ENCODE measurements at places on chromosomes 2 and 18. TPM values are rescaled to one million over a fixed set of nuclear protein-coding genes. Genes with fewer than 3 reads are reported as not detected.

- no peak for DNase-seq
- H3K36me3 ChIP-seq = peaks cover 20% of the 10 kb centered on the region
Measured at GRCh38 chr2:25479761-25480160, 138.0 kb upstream of the DNMT3A start.

TGFA gene
- total RNA-seq = 2.9 TPM

DNA sequence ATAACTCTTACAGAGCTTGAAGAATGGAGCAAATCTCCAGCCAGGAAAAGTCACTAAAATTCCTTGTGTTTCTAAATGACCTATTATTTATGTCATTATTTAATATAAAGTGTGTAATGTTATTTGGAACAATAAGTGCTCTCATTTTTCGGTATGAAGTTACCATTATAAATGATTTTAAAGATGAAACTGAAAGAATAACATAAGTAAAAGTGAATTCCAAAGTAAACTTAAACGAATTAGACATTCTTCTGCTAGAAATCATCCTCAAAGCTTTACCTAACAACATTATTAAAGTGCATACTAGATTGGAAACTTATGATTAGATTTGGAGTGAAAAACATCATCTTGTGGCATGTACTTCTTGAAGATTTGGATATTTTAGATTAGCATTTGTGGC is 897.2 kb upstream of the CDH2 start:
- no peaks in the 10 kb centered on the region for H3K4me1 ChIP-seq
- H3K27ac ChIP-seq = no peak overlapping the region
- DNase-seq = no peak
- H3K36me3 ChIP-seq = no peaks in the 10 kb centered on the region
- H3K27me3 ChIP-seq = no peaks in the 10 kb centered on the region

DNA sequence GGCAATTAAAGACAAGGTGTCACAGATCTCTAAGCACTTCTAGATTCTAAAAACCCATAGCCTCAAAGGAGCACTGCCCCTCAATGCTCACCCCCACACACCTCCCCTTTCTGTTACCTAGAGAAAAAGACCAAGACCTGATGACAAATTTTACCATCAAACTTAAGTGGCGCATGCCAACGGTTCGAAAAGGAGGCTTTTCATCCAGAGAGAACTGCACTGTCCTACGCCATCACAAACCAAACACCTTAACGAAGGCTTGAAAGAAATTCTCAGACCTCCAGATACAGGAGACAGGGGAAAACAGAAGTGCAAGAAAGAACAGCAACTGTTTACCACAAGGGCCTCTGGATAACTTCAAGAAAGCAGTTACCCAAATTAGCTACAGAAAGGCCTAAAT is 2.0 kb upstream of the ZC3H6 start:
- no peaks in the 10 kb centered on the region for H3K4me1 ChIP-seq
- no peak for DNase-seq
- no peak overlapping the region for H3K4me3 ChIP-seq
- no peaks in the 10 kb centered on the region for H3K27me3 ChIP-seq
- no peaks in the 10 kb centered on the region for H3K36me3 ChIP-seq

- H3K4me1 ChIP-seq = no peaks in the 10 kb centered on the region
- no peak overlapping the region for H3K4me3 ChIP-seq
- H3K27me3 ChIP-seq = no peaks in the 10 kb centered on the region
- H3K27ac ChIP-seq = no peak overlapping the region
- no peaks in the 10 kb centered on the region for H3K36me3 ChIP-seq
Measured at GRCh38 chr2:130302164-130302886, 40.4 kb upstream of the IMP4 start.

ABCB11 gene
- total RNA-seq = 74.3 TPM

DNA sequence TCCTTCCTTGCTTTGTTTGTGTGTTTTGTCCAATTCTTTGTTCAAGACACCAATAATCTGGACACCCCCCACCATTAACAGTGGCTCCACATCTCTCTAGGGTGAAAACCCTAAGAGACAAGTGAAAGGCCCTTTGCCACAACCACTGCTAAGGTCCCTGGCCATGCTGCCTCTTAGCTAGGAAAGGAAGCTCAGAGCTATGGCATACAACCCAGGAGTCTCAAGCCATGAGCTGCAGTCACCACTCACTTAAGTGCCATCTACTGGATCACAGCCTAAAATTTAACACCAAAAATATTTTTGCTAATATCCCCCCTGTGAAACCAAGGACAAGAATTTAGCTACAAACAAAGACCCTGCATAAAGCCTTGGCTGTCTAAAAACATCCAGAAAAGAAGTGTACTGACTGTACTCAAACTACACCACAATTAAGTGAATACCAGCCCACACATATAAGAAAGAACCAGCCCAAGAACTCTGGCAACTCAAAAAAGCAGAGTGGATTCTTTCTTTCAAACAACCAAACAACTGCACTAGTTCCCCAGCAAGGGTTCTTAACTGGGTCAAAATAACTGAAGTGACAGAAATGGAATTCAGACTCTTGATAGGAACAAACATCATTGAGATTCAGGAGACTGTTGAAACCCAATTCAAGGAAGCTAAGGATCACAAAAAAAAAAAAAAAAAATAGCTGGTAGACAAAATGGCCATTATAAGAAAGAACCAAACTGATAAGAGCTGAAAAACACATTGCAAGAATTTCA is 130.1 kb upstream of the GALNT5 start:
- H3K27ac ChIP-seq = no peak overlapping the region
- H3K4me1 ChIP-seq = no peaks in the 10 kb centered on the region
- H3K27me3 ChIP-seq = no peaks in the 10 kb centered on the region

- no peaks in the 10 kb centered on the region for H3K27me3 ChIP-seq
- H3K4me1 ChIP-seq = peaks cover 11% of the 10 kb centered on the region
- H3K27ac ChIP-seq = no peak overlapping the region
- no peak for DNase-seq
- H3K4me3 ChIP-seq = no peak overlapping the region
- H3K36me3 ChIP-seq = no peaks in the 10 kb centered on the region
Measured at GRCh38 chr2:138106606-138107005, 142.3 kb downstream of the HNMT start.

GRCh38 chr18:21826196-21826595 is 85.6 kb downstream of the MIB1 start:
- no peaks in the 10 kb centered on the region for H3K36me3 ChIP-seq
- no peak overlapping the region for H3K27ac ChIP-seq
- DNase-seq = no peak
- H3K27me3 ChIP-seq = no peaks in the 10 kb centered on the region
- H3K4me1 ChIP-seq = no peaks in the 10 kb centered on the region

SGPP2 gene
- total RNA-seq = not detected

DNA sequence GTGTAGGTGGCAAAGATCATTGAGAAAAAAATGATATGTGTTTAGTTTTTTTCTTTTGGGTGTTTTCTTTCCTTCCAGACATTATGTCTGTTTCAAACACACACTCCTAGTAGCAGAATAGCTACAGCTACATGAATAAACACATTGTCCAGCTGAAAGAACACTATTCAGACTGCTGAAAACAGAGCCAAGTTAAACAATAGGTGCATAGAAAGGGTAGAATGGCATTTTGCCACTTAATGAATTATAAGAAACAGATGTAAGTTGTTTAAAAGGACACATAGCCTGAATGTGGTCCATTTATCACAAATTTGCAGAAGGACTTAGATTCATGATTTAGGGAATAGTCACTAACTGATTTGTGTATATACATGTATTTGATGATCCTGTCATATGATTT is 20.1 kb downstream of the CTLA4 start:
- H3K27ac ChIP-seq = no peak overlapping the region
- no peaks in the 10 kb centered on the region for H3K4me1 ChIP-seq
- H3K27me3 ChIP-seq = no peaks in the 10 kb centered on the region
- no peak for DNase-seq

GRCh38 chr2:96347395-96347794 is 11.8 kb downstream of the NCAPH start:
- no peaks in the 10 kb centered on the region for H3K27me3 ChIP-seq
- H3K36me3 ChIP-seq = no peaks in the 10 kb centered on the region
- H3K27ac ChIP-seq = no peak overlapping the region
- H3K4me1 ChIP-seq = no peaks in the 10 kb centered on the region
- no peak overlapping the region for H3K4me3 ChIP-seq

DNA sequence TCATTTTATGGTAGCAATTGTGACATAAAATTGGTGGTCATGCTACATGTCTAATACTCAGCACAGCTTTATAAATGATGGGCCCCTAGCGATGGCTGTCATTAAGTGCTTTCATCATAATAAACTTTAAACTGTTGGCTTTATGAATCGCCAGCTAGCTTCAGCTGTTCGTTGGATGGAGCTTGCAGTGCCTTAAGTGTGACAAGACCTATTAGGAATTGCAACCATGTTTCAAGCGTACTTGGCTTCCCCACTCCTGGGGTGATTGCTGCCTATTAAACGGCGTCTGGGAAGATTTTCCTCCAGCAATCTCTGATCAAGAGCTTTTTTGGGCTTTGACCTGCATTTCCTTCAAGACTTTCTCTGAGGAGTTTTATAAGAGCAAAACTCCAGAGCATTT is 164.5 kb upstream of the SIX3 start:
- H3K4me3 ChIP-seq = no peak overlapping the region
- H3K4me1 ChIP-seq = no peaks in the 10 kb centered on the region
- no peak for DNase-seq
- H3K27ac ChIP-seq = no peak overlapping the region

- H3K27me3 ChIP-seq = no peaks in the 10 kb centered on the region
- no peak overlapping the region for H3K27ac ChIP-seq
- DNase-seq = no peak
- H3K36me3 ChIP-seq = no peaks in the 10 kb centered on the region
- peaks cover 6% of the 10 kb centered on the region for H3K4me1 ChIP-seq
Measured at GRCh38 chr2:109055435-109055834, 66.4 kb upstream of the EDAR start.

- H3K36me3 ChIP-seq = peaks cover 21% of the 10 kb centered on the region
- H3K4me1 ChIP-seq = no peaks in the 10 kb centered on the region
- no peaks in the 10 kb centered on the region for H3K27me3 ChIP-seq
- no peak overlapping the region for H3K4me3 ChIP-seq
Measured at GRCh38 chr18:79904357-79905147, 46.9 kb downstream of the SLC66A2 start.

GRCh38 chr2:134327367-134327766 is 73.5 kb downstream of the MGAT5 start:
- H3K4me1 ChIP-seq = no peaks in the 10 kb centered on the region
- H3K27me3 ChIP-seq = no peaks in the 10 kb centered on the region
- H3K36me3 ChIP-seq = no peaks in the 10 kb centered on the region
- no peak overlapping the region for H3K4me3 ChIP-seq
- DNase-seq = no peak

GRCh38 chr2:141522702-141523101 is 608.1 kb downstream of the LRP1B start:
- H3K27ac ChIP-seq = no peak overlapping the region
- no peaks in the 10 kb centered on the region for H3K27me3 ChIP-seq
- DNase-seq = no peak
- no peak overlapping the region for H3K4me3 ChIP-seq
- no peaks in the 10 kb centered on the region for H3K4me1 ChIP-seq
- no peaks in the 10 kb centered on the region for H3K36me3 ChIP-seq

GRCh38 chr2:150136893-150137292 is 350.6 kb downstream of the RND3 start:
- H3K36me3 ChIP-seq = no peaks in the 10 kb centered on the region
- H3K4me1 ChIP-seq = peaks cover 9% of the 10 kb centered on the region
- no peaks in the 10 kb centered on the region for H3K27me3 ChIP-seq
- H3K4me3 ChIP-seq = no peak overlapping the region
- H3K27ac ChIP-seq = no peak overlapping the region

DNA sequence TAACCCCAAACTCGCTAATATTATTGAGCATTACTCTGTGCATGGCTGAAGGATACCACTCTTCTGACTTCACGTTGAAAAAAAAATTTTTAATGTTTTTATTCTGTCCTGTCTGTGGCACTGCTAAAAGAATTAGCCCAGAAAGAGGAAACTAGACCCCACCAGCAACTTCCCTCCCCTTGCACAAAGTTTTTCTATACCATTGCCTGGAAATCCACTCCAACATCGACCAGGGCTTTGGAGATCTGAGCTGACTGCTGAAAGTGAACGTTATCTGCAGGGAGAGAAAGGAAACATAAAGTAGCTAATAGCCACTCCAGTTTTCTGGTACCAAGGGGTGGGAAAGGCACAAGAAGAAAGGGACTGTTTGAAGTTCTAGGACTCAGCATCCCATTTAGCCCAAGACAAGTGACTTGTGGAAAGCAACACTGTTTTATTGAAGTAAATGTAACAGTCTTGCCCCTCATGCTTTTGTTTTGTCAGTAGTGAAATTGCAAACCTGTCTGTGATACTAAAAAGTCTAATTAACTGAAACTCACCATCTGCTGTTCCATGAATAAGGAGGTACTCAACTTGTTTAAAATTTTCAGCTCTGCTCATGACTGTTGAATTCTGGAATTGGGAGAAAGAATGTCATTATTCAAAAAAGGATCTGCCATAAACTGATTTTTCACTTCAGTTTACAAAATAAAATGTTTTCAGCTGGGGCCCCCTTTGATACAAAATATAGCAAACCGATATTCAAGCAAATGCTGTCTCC is 79.1 kb downstream of the DPP4 start:
- no peaks in the 10 kb centered on the region for H3K27me3 ChIP-seq
- no peak overlapping the region for H3K27ac ChIP-seq
- no peak overlapping the region for H3K4me3 ChIP-seq
- no peak for DNase-seq
- H3K4me1 ChIP-seq = peaks cover 3% of the 10 kb centered on the region
- peaks cover 1% of the 10 kb centered on the region for H3K36me3 ChIP-seq

EVA1A gene
- 45.7 TPM for total RNA-seq

DNA sequence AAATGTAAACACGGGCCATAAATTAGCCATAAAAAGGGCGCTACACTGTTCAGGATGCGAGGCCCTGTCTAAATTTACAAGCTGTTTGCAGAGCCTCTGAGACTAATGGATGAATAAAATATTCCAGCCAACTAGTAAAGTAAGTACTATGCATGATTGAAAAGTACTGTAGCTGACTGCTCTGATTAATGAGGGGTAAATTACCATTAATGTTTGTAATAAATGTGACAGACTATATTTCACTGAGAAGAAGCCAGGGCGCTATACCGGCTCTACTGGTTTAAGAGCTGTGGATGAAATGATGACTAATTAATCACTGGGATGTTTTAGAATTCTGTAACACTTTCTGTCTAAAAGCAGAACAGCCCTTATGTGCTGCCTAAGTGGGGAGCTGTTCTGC is 54.3 kb upstream of the RGPD4 start:
- H3K27me3 ChIP-seq = no peaks in the 10 kb centered on the region
- H3K36me3 ChIP-seq = no peaks in the 10 kb centered on the region
- no peak overlapping the region for H3K4me3 ChIP-seq
- no peak overlapping the region for H3K27ac ChIP-seq
- no peaks in the 10 kb centered on the region for H3K4me1 ChIP-seq
- DNase-seq = no peak

MARCHF7 gene
- total RNA-seq = 52.0 TPM

PJVK gene
- 0.70 TPM for total RNA-seq

- no peak for DNase-seq
- H3K27me3 ChIP-seq = no peaks in the 10 kb centered on the region
- H3K4me1 ChIP-seq = no peaks in the 10 kb centered on the region
- no peak overlapping the region for H3K4me3 ChIP-seq
- no peak overlapping the region for H3K27ac ChIP-seq
Measured at GRCh38 chr2:122236152-122236874, 480.9 kb downstream of the TSN start.

DNA sequence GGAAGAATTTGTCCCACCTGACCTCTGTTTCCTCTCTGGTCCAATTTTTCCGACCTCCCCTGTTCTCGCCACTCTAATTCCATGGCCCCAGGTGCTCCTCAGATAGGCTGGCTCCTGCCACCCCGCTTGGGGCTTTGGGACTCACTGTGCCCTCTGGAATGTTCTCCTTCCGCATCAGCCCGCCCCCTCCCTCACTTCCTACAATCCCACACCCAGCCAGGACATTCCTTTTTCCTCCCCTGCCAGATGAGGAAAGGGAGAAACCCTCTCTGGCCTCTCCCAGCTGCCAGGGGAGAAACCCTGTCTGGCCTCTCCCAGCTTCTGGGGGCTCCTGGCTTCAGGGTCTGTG is 3.1 kb upstream of the OR6B2 start:
- H3K27ac ChIP-seq = no peak overlapping the region
- DNase-seq = no peak
- H3K36me3 ChIP-seq = no peaks in the 10 kb centered on the region
- no peak overlapping the region for H3K4me3 ChIP-seq
- peaks cover 12% of the 10 kb centered on the region for H3K27me3 ChIP-seq
